Renal pelvis (tissue), 12 donors: ENCODE measurements at places on chromosomes 16 and 17.

- no peak for DNase-seq
Measured at GRCh38 chr16:3963203-3963602, 82.7 kb upstream of the CREBBP start.

DNA sequence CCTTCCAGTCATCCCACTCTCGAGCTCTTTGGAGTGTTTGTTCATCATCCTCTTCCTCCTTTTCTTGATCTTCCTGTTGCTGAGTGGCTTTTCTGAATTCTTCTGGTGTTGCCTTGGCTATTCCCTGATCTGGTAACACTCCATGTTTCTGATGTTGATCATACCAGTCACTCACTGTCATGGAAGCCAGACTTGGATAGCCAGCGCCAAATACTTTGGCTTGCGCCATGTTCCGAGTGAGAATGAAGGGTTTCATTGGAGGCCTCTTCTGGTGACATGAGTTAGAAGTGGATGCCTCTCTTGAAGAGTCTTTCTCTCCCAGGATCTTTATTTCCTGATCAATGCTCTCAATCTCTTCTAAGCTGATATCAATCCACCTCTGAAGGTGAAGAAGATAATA lies 31.2 kb downstream of the TEX14 start:
- no peak for DNase-seq

GRCh38 chr17:79189305-79189704 lies 114.7 kb downstream of the ENGASE start:
- DNase-seq: no peak

- no peak for DNase-seq
Measured at GRCh38 chr16:3022684-3023414, 893 bp downstream of the HCFC1R1 start.

DNA sequence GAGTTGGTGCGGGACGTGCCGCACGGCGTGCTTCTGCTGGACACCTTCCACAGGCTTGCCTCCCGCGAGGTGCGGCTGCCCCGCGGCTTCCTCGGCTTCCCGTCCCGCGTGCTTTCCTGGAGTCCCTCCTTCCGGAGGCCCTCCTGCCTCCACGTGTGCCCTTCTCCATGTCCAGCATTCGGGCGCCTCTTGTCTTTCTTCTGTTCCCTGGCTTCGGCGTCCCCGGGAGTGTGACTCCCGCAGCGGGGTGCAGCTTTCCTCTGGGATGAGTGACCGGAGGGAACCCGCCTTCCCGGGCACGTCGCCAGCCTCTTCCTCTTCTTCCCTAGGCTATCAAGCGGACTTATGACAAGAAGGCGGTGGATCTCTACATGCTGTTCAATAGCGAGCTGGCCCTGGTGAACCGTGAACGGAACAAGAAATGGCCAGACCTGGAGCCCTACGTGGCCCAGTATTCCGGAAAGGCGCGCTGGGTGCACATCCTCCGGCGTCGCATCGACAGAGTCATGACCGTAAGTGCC lies 23.0 kb downstream of the DNAH2 start:
- no peak for DNase-seq

GRCh38 chr17:80104321-80104955 lies 3.1 kb downstream of the GAA start:
- peak; percentile 64 for DNase-seq
